ENCODE measurements at places on chromosomes 4 and X.

GRCh38 chrX:44996277-44996676 lies 123.3 kb downstream of the KDM6A start:
- no peak for DNase-seq

DNA sequence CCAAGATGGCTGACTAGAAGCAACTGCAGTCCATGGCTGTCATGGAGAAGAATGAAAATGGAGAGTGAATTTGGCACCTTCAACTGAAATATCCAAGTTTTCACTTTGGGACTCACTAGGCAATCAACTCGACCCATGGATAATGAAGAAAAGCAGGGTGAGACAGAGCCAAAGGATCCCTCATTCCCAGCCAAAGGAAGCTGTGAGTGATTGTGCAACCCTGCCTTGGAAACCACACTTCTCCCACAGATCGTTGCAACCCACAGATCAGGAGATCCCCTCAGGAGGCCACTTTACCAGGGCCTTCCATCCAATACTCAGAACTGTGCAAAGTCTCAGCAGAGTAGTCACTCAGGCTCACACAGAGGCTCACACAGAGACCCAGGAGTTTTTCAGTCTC lies 4.5 kb downstream of the CFAP299 start:
- no peak for DNase-seq

GRCh38 chrX:94123062-94123461 lies 449.1 kb downstream of the FAM133A start:
- no peak for DNase-seq

GRCh38 chr4:151983854-151984253 lies 223.0 kb upstream of the GATB start:
- no peak for DNase-seq

GRCh38 chrX:130467936-130468335 lies 66.1 kb downstream of the RBMX2 start:
- DNase-seq = no peak

DNA sequence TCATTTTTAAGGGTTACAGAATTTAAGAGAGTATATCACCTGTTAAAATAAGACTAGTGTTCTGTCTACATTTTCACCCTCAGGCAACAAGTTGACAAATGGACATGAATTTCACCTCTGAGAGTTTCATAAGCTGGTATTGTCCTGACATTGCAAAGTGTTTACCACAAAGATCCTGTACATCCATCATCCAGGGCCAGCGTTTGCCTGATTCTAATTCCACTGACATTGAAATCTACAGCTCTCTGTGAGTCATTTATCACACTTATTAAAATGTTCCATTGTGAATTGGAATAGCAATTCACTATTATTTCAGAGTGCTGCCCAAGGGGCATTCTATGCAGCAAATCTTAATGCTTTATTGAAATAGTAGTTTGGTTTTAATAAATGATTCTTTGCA lies 1499.4 kb upstream of the PCDH7 start:
- DNase-seq = no peak

- DNase-seq = no peak
These were observed 29.7 kb upstream of the LNX1 start for GRCh38 chr4:53620956-53621355.

Measured in activated naive CD8-positive, alpha-beta T cell treated with anti-CD3 and anti-CD28 coated beads, Interleukin-2, amount 50 U/mL, for 16 hours (primary cell).